AG08396 (cell line): ENCODE measurements at places on chromosomes 2 and 18.

- no peak for DNase-seq
These were observed 24.1 kb downstream of the EIF2AK3 start for GRCh38 chr2:88603146-88603545.

DNA sequence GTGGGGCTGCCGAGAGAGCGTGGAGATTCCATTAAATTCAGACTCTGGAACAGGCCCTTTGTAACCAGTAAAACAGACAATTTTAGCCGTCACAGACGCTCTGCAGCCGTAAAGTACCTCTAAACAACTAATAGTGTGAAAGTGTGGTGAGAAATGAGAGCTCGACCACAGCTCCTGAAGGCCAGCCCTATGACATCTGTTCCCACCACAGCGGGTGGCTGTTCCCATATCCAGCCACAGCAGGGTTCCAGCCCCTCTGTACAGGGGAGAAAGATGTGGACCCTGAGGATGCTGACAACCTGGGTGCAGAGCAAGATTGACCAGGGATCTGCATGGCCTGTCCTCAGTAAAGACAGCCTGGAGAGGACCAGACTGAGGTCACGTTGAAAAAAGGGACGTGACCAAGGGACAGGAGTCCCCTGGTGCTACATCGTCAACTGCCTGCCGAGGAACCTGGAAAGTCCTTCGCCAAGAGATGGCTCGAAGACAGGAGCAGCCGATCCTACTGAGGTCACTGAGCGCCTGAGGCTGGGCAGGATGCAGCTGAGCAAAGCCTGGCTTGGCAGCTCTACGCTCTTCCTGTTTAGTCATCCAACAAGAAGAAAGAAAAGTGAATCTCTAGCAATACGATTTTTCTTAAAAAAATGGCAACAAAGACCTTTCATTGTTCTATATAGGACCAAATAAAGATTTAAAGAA lies 831.7 kb downstream of the RNF144A start:
- DNase-seq, result no peak

DNA sequence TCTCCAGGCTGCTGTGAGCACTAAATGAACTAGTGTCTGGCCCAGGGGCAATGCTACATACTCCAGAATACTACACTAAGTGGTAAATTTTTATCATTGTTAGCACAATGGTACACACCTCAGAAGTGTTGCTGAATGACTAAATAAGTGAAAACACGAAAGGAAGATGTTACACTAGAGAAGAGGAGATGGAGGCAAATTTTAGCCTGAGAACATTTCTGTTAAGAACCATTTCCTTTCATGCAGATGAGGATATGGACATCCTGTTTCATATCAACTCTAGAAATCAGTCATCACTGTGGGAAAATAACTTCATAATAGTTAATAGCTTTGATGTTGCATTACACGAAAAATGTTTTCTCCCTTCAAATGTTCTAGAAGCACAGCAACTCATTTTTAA lies 117.6 kb upstream of the STK17B start:
- DNase-seq, result no peak

- DNase-seq, result no peak
These were observed 67.9 kb downstream of the DGKD start for GRCh38 chr2:233422050-233422639.

DNA sequence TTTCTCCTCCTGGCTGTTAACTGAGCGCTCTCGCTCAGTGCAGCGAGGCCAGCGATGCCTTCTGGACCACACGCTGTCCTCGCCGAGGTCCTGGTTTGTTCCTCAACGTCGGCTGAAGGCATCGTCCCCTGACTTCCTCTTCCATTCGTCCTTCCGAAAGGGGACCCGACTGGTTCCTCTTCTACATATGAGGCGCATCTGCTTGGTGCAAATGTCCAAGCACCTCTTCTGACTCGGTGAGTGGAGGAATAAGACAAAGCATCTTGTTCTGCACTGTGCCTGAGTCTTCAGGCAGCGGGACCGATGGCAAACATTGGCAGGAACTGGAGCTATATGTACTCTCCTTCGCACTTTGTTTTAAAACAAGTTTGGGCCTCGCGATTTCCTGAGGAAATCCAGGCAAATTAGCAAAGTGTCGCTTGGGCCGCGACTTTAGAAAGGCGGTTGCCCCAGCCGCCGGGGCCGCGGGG lies 621 bp upstream of the KCNS3 start:
- peak; percentile 27 for DNase-seq

GRCh38 chr2:112629823-112630222 lies 15.9 kb upstream of the SLC20A1 start:
- no peak for DNase-seq

DNA sequence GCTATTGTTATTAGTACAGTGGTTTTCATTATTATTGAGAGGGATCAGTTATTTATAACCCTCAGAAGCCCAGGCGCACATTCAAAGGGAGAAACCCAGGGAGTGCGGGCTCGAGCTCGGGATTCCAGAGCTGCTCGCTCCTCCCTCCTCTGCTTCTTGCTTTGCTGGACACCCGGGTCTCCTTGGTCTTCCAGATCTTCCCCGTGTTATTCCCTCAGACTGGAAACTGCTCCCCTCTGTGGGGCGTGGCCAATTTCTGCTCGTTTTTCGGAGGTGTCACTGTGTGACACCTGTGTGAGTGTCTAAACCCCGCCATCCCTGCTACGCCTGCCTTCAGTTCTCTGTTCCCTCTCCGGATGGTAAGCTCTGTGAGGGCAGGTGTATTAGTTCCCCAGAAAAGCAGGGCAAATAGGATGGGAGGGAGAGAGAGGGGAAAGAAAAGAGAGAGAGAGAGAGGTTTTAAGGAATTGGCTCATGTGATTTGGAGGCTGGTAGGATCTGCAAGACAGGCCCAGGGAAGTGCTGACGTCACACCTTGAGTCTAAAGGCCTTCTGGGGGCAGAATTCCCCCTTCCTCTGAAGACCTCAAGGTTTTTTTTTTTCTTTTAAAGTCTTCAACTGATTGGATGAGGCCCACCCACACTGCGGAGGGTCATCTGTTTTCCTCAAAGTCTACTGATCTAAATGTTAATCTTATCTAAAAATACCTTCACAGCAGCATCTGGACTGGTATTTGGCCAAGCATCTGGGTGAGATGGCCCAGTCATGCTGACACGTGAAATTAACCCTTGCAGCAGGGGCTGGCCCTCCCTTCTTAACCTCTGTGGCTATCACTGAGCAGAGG lies 457.3 kb upstream of the ID2 start:
- DNase-seq, result no peak

DNA sequence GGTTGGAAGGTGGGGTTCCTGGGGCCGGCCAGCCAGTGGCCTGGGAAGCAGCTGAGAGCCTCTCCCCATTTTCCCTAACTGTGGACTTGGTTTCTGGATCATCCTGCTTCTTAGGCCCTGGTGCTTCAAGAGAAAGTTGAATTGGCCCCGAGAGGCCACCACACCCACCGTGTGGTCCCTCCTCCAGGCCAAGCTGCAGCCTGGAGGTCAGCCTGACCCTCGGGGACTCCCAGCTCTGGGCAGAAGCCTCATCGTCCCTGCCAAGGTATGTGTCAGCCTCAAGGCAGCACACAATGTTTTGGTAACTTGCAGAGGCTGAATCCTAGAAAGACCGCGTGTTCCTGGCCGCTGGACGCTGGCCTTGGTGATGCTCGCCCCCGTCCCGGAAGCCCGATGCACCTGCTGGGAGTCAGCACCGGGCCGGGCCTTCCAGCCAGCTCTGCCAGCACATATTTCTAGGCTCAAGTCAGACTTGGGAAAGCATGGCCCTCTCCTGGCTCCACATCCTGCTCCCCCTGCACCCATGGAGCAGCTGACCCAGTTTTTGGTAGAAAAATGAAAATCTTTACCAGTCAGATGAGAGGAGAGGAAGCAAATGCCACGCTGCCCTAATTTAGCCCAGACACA lies 72.6 kb downstream of the ACTR2 start:
- DNase-seq, result peak; percentile 69

- DNase-seq, result no peak
These were observed 253.4 kb downstream of the ASXL3 start for GRCh38 chr18:33831424-33831823.

- no peak for DNase-seq
These were observed 120.1 kb upstream of the CCDC195 start for GRCh38 chr2:224836263-224836662.
